Hepatic stellate cell (primary cell): ENCODE measurements at places on chromosomes 6 and 20.

- no peak for DNase-seq
Observed at GRCh38 chr6:116101302-116101718, 657 bp downstream of the NT5DC1 start.

- no peak for DNase-seq
Observed at GRCh38 chr20:20843982-20844381, 131.5 kb upstream of the RALGAPA2 start.

DNA sequence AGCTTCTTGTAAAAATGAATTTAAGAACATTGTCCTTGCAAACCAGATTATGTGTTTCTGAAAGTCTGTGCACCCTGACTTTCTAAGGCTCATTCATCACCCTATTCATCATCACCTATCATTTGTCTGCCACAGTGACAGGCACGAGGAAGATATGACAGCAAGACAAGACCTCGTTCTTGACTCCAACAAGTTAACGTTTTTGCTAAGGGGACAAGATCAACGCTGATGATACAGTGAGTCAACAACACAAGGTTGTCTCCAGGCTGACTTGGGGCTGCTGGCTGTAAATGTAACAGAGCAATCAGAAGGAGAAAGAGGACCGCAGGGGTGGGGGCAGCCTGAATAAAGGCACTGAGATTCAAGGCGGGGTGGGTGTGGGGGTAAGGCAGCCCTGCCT, 94.2 kb downstream of the FOXC1 start:
- DNase-seq: no peak

DNA sequence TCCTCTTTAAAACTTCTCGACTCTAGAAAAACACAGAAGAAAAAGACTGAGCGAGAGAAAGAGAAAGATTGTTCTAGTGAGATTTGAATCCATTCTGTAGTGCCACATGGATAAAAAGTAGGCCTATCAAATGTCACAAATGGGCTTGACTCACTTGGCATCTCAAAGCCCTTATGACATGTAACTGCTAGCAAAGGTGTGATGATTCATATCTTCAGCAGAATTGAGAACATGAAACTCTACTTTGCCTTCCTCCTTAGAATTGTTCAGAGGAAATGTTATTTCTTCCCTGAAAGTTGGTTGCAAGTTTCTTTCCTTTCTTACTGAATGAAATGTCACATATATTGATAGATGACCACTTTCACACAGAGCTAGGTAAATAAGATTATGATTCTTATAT, 40.4 kb upstream of the DUSP22 start:
- no peak for DNase-seq

DNA sequence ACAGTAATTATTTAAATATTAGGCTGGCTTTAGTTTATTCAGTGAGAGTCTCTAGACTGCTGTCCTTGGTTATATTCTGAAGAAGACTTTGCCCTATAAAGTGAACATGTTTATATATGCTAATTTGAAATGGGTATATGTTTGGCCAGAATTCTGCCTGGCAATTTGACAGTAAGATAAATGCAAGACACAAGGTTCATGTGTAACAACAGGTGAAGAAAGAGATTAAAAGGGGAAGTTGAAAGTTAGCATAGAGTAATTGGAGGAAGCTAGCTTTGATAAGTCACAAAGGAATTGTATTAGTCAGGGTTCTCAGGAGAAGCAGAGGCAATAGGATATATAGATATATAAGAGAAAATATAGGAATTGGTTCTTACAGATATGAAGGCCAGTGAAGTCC, 191.4 kb downstream of the CENPW start:
- no peak for DNase-seq

DNA sequence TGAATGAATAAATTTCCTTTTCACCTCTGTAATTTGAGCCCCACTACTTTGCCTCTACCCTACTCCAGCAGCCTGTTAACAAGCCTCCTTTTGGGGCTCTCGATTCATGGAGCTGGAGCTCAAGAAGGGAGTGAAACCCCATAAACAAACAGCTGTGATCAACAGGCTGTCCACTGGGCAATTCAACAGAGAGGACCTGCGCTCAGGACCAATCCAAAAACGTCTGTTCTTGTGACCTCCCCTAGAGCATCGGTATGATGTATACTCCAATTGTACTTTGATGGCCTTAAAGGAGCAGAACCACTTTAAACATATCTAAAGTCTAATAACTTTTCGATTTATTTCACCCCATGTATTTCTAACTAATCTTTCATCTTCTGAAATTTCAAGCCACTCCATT, 37.4 kb downstream of the HIVEP2 start:
- no peak for DNase-seq

GRCh38 chr6:62042429-62042828, 243.6 kb downstream of the KHDRBS2 start:
- DNase-seq: no peak

DNA sequence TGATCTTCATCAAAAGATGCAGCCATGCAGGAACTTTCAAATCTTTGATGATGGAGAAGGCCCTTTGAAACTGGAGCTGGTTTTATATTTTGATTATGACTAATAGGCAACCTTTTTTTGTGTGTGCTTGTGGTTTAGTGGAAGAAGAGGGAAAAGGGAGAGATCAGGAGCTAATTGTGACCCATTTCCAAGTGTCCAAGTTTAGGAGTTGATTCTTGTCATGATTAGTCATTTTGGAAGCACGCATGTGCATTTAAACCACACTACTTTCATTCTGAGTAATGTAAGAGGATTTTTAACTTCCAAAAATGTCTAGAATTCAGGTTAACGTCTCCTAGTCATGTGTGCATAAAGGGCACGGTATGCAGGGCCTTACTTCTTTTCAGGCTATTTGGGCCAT, 3.5 kb downstream of the FOXO3 start:
- DNase-seq: peak; percentile 75

DNA sequence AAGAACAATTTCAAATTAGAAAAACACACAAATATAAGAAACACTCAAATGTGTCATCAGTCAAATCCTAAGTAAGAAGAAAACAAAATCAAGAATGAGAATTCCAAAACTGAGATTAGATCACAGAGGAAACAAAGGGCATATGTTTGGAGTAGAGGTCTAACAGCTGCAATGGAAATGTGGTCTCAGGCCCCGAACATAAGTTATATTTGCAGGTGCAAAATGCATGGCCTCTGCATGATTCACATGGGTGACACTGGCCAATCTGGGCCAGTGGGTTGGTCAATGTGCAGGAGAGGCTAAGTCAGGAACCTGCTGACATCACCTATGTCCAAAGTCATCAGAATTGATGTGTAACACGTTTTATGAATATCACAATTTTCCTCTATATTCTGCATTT, 108.5 kb upstream of the MAP7 start:
- no peak for DNase-seq

DNA sequence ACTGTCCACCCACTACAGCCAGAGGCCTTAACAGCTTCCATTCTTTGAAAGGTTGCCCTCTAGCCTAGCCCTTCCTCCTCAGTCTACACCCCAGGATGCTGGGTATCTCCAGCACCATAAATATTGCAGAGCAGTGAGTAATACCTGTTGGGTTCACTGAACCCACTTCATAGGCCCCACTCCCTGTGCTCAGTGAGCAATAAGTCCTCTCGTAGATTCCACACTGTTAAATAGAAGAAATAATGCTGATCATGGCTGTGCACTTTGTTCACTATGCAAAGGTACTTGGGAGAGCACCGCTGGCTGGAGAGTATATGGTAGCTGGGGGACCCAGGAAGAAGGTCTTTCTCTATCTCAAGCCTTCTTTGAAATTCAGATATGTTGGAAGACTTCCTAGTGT, 87.3 kb downstream of the RSPH3 start:
- no peak for DNase-seq

GRCh38 chr6:56856036-56856580, 98.8 kb upstream of the BEND6 start:
- no peak for DNase-seq

DNA sequence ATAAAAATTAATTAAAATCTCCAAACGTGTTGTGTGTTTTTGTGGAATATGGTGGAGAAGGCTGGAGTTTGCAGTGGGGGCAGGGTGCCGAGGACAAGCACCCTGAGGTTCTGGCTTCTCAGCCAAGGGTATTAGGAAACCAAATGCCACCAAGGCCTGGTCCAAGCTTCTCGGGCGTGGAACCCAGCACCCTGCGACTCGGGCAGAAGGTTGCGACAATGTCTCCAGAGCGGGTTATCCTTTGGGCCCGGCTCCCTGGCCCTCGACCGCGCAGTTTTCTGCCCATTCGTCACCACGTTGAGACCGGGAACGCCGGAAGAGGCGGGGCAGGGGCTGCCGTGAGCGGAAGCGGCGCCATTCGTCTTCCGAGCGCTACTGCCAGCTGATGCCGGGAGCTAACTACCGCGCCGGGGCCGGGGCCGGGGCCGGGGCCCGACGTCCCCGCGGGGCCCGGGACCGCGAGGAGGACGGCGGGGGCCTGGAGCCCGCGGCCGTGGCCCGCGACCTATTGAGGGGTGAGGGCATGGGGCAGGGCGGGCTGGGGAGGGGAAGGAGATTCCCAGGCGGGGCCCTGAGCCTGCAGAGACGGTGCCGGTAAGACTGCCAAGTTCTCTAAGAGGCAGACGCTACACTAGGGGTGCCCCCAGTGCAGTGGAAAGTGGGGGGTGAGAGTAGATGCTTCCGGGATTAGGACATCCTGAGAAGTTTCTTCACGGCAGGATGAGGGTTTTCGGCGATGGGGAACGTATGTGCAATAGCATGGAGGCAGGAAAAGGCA, at the start of gene RRP36:
RRP36 (plus strand) TSS at position 354 of the 778 bp plus-strand sequence; CDS start at position 386, 32 bp downstream.
- peak; percentile 95 for DNase-seq

DNA sequence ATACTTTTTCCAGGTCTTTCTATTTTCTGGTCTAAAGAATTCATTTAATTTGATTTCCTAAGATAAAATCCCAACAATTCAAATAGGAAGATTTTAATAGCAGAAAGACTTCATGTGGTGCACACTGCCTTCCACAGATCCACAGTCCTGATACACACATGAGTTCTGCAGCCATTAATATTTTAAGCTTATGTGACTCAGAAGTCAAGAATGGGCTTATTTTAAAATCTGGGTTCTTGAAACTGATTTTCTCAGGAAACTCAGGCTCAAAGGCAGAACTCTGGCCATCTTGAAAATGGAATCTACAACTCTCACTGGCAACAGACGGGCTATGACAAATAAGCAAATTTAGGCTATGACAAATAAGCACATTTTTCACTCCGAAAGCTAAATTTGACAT, 88.2 kb downstream of the COL12A1 start:
- no peak for DNase-seq

GRCh38 chr6:25177500-25178028, 101.6 kb upstream of the CARMIL1 start:
- DNase-seq: no peak

- no peak for DNase-seq
Observed at GRCh38 chr20:35907017-35907701, 47.1 kb downstream of the SCAND1 start.

- DNase-seq: no peak
Observed at GRCh38 chr20:47124181-47124717, 229.6 kb downstream of the EYA2 start.

DNA sequence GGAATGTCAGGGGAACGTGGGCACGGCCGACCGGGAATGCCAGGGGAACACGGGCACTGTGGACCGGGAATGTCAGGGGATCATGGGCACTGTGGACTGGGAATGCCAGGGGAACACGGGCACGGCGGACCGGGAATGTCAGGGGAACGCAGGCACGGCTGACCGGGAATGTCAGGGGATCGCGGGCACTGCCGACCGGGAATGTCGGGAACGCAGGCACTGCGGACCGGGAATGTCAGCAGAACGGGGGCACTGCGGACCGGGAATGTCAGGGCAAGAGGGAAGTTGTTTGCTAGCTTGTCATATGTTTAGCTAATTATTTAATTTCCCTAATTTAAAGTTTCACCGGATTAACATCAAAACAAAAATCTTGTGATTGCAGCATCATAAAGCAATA, 37.4 kb upstream of the BHLHE23 start:
- no peak for DNase-seq

DNA sequence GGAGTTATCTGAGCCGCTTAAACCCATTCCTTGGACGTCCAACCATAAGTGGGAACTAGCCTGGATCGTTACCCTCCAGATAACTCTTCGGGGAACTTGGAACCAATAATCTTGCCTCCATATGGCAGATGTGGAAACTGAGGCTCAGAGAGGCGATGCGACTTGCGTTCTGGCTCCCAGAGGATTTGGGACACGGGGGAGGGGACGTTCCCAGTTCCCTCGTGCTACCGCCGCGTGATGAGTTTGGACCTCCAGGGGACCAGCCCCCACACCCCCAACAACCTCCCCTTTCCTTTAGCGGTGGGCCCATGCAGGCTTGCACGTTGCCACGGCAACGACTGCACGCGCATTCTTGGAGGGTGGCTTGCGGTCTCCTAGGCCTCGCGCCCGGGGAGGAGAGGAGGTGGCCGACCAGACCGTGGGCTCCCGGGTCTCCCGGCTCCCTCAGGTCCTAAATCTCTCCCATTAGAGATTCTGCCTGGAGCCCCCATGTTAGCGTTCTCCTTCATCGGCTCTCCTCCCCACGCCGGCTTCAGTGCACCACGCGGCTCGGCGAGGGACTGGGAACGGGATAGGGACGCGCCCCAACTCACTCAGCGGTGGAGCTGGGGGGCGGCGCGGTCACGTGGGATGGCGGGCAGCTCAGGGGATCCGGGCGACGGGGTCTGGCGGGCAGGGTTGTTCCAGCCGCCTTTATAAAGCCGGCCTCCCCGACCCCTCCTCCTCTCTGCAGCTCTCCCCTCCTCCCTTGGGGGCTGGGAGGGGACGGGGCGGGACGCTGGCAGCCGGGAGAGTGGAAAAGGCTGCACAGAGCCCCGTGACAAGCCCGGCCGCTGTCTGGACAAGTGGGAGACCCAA, at the start of gene PLTP:
PLTP (minus strand) TSS at position 670 of the 858 bp plus-strand sequence. CDS start 703 bp downstream, outside the sequence.
- peak; percentile 66 for DNase-seq

DNA sequence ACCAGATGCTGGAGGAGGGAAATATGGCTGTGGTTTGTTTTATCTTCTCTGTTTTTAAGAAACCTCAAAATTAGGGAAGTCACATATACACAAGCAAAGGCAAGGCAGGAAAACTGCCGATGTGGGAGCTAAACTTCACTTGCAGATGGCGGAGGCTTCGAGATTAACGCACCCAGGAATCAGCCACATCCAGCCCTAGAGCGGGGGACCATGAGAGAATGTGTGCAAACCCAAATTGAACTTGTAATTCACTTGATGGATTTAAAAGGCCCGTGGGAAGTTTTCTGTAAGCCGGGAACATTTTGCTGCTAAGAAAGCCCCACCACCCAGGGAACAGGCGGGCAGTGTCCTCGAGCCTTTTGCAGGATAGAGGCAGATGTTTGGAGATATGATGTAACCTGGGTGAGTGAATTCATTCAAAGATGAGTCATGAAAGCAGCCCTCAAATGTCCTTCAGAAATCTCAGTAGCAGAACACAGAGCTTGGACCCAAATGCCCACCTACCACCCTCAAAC, 39.9 kb downstream of the PREX1 start:
- peak; percentile 28 for DNase-seq

GRCh38 chr6:150813993-150814359, 51.5 kb upstream of the MTHFD1L start:
- no peak for DNase-seq

- no peak for DNase-seq
Observed at GRCh38 chr6:139649732-139650131, 275.3 kb upstream of the CITED2 start.

- no peak for DNase-seq
Observed at GRCh38 chr6:165298402-165298801, 11.0 kb downstream of the C6orf118 start.

- DNase-seq: no peak
Observed at GRCh38 chr6:22383016-22383415, 86.2 kb upstream of the PRL start.

GRCh38 chr6:46357591-46357990, 133.7 kb downstream of the RCAN2 start:
- DNase-seq: no peak
